ENCODE measurements at places on chromosomes 2 and 18.

DNA sequence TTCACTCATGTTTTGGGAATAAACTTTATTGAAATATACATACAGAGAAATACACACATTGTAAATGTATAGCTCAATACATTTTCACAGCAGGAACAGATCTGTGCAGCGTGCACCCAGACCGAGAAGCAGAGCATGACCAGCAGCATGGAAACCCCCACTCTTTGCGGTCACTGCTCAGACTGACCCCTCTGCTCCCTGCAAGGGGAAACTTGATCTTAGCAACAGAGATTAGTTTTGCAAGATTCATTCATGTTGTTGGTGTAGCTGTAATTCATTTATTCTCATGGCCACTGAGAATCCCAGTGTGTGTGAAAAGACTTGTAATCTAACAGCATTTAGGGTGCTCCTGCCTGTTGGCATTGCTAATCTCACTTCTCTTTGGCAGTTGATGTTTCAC lies 35.2 kb downstream of the LPIN1 start:
- no peak for DNase-seq

- no peak for DNase-seq
These were observed 15.9 kb downstream of the FN1 start for GRCh38 chr2:215419769-215420470.

GRCh38 chr2:239502430-239503186 lies 101.8 kb upstream of the HDAC4 start:
- no peak for DNase-seq

DNA sequence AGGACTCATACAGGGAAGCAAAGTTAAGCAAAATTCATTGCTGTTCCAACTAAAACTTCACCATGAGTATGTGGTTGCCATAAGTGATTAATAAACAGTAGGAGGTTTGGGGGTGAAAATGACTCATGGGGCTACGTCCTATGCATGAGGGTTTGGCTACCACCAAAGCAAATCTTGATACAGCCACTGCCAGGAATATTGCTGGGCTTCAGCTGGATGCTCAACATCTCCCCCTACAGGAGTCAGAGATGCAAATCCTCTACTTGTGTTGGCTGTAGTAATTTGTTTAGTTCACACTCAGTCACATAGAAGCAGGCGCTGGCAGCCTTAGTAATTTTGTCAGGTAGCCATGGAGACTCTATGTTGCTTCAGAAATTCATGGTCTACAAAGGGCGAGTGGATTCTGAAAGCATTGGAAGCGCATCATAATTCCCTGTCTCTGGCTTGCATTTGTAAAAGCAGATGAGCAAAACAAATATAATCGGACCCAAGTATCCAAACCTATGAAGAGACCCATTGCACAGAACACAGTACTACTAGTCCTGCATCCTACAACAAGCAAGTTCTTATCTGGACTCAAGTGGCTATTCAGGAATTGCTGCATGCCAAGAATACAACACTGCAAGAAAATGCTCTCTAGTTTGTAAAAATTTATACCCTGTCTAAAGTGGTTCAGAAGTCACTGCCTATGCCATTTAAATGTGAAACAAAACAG lies 76.0 kb downstream of the CD28 start:
- DNase-seq, result peak; percentile 78

GRCh38 chr18:39705362-39705761 lies 2139.8 kb upstream of the CELF4 start:
- DNase-seq, result no peak

- DNase-seq, result peak; percentile 54
These were observed 550.2 kb upstream of the SETBP1 start for GRCh38 chr18:44130376-44130942.

DNA sequence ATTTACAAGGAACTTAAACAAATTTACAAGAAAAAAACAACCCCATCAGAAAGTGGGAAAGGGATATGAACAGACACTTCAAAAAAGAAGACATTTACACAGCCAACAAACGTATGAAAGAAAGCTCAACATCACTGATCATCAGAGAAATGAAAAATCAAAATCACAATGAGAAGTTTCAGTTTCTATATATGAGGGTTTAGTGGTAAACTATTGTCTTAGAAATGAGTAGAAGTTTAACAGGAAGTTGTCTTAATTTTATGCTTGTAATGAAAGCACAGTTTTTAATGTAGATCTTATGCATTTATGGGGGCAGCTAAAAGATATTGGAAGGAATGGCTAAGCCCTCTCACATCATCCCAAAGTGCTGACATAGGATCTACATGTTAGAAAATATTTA lies 325.4 kb downstream of the ERBB4 start:
- no peak for DNase-seq

- peak; percentile 73 for DNase-seq
These were observed 186.2 kb upstream of the GCFC2 start for GRCh38 chr2:75896779-75897366.

GRCh38 chr2:233247744-233248143 lies 3.7 kb upstream of the ATG16L1 start:
- DNase-seq, result peak; percentile 52

- DNase-seq, result no peak
These were observed 10.2 kb upstream of the TMEM247 start for GRCh38 chr2:46469116-46469515.

DNA sequence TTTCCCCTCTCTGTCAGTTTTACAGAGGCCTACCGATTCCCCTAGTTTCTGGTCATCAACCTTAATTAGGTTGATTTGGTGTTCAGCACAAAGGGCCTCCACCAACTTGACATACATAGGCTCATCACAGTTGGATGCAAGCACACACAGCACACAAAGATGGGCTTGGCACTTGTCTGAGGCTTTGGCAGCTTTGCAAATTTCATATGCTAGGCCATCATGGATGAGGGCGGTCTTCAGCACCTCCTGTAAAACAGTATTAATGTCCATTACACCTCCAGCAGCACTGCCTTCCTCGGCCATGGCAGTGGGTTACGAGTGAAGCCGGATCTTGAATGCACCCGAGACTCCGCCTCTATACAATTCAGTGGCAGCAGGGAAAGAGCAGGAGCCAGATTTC lies 56.9 kb downstream of the REL start:
- no peak for DNase-seq

- DNase-seq, result peak; percentile 90
These were observed 92.3 kb upstream of the SMAD2 start for GRCh38 chr18:48022531-48023329.

DNA sequence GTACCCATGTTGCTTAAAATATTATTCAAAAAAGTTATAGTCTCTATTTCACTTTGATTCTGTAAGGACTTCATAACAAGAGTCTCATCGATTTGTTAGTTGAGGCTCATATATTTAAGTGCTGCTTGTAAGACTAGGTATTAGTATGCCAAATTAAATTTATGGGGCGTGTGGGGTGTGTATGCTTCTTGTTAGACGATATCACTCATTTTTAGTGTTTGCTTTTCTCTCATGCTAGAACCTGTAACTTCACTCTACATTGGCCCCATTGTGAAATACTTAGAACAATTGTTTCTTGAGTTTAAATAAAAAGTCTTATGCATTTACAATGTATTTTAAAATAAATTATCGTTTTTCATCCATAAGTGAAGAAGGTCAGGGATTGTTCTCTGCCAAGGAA lies 63.6 kb downstream of the CTNNA2 start:
- no peak for DNase-seq

- DNase-seq, result no peak
These were observed 54.3 kb downstream of the VSNL1 start for GRCh38 chr2:17594533-17595401.

- no peak for DNase-seq
These were observed 1493.8 kb upstream of the NXPH2 start for GRCh38 chr2:140273958-140274357.

- no peak for DNase-seq
These were observed 208.4 kb downstream of the SETBP1 start for GRCh38 chr18:44889111-44889510.

DNA sequence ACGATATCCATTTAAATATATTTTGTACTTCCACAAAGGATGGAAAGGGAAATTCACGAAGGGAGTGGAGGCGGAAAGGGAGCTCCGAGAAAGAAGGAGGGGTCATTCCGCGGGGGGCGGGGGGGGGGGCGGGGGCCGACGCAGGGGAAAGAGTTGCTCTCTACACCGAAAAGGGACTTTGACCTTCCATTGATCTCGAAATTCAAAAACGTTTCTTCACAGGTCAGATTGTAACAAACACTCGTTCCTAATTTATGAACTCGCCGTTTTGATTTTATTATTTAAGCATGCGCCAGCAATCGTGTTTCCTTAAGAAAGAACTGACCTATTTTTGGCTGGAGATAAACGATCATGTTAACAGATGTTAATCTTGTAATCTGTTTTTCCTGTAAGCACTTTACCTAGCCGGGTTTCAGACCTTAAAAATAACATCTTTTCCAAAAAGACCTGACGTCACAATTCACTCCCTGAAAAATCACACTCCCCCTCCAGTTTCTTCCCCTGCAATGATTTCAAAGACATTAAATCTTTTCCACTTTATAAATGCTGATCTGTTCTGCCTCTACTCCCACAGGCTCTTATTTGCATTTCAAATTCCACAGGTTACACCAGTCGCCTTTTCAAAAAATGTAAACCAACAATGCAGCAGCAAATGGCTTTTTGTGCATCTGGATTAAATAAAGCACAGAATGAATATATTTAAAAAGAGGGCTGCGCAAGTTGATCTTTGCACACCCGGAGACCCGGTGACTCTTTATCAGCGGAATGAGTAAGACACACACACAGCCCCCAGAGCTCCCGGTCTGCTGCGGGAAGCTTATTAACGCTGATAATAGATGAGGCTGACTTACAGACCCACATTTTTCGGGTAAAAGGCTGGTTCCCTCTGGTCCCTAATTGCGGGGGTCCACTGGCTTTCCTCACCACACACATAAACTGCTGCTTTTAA lies 1.6 kb downstream of the ZNF516 start:
- peak; percentile 65 for DNase-seq

DNA sequence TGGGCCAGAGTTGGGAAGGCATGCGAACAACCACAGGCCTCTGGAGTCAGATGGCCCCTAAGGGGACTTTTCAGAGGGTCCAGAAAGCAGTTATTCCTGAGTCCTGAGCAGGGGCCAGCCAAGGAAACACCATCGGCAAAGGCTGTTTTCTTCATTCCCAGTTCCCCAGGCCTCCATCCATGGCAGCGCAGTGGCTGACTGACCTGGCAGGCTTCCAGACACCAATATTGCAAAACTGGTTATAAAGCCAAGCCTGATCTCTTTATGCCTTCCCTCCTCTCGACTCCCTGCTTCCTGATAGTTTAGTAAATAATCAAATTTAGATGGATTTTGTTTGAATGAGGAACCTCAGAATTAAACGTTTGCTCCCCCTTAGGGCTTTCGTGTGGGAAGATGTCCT lies 133.4 kb upstream of the ITGA6 start:
- peak; percentile 37 for DNase-seq

- no peak for DNase-seq
These were observed 4.0 kb downstream of the YPEL5 start for GRCh38 chr2:30150786-30151185.

DNA sequence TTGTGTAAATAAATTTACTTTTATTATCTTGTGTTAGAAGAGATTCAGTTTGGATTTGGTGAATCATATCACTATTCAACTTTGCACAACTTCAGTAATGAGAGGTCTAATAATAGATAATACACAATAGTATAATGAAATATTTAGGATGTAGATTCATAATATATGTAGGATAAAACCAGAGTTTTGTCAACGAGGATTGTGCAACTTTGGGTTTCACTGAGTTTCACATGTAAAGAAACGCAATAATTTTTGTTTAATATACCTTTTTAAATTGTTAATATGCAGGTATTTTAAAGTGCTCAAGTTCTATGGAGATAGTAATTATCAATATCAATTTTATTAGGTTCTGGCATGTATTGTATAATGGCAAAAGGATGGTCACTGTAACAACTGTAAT lies 5.3 kb downstream of the CALCRL start:
- no peak for DNase-seq

DNA sequence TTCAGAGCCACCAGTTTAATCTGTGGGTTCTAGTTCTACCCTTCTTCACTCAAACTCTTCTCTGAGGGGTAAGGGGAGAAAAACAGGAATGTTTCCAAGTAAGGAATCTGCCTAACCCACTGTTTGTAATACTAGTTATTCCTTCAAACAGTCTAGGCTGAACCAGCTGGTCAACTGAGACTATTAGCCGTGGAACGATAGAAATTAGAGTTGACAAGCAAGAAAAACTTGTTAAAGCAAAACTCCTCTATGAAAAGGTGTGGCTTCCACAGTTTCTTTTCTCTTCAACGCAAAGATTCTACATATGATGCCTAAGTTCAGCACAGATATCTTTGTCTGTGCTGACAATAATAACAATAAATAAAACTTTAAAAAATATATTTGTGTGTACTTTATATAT lies 11.5 kb downstream of the PAIP2B start:
- DNase-seq, result no peak

- DNase-seq, result no peak
These were observed 251.5 kb upstream of the THUMPD2 start for GRCh38 chr2:40030456-40030975.

DNA sequence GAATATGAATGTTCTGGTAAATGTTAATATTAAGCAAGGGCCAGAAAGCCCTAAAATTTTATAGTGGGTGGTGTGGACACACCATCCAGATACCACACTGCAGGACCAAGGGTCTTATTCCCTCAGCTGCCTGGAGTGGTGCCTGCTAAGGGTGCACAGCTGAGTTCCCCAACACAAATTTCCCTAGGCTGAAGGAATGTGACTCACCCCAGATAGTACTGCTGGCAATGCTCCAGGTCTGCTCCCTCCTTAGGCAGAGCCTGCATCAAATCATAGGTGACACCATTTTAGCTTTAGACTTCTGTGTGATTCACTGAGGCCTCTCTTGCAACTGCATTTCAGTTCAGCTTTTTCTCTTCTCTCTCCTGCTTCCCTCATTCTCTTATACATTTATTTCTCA lies 321.1 kb downstream of the SATB2 start:
- peak; percentile 15 for DNase-seq

GRCh38 chr18:47120428-47120827 lies 29.9 kb downstream of the HDHD2 start:
- no peak for DNase-seq

DNA sequence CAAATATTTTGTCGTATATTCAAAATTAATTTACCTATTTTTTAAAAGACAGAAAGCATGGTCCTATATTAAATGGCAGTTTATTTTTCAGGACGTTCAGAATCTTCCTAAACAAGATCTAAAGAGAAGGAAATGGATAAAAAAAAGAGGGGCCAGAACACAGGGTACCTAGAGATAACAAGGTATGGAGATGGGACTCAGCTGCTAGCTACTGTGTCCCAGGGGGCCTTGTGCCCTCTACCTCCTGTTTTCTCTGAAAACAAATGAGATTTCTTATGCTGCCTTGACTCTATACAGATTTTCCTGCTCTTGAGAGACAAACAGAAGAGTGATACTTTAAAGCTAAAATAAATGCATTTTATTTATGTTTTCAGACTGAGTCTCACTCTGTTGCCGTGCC lies 9.3 kb downstream of the PRKD3 start:
- DNase-seq, result no peak
